HS-5 (cell line): ENCODE measurements at places on chromosomes 5 and 9.
A peak's percentile ranks its signal among the peaks of the same experiment; 100 is the strongest.

- no peak for DNase-seq
These were observed 28.8 kb downstream of the LPCAT1 start for GRCh38 chr5:1494780-1495524.

- DNase-seq, result no peak
These were observed 28.2 kb downstream of the RNF130 start for GRCh38 chr5:180043377-180043776.

GRCh38 chr5:43096916-43097315 is 23.8 kb upstream of the ZNF131 start:
- no peak for DNase-seq

GRCh38 chr5:132322266-132322665 is 28.1 kb downstream of the SLC22A4 start:
- DNase-seq, result no peak

DNA sequence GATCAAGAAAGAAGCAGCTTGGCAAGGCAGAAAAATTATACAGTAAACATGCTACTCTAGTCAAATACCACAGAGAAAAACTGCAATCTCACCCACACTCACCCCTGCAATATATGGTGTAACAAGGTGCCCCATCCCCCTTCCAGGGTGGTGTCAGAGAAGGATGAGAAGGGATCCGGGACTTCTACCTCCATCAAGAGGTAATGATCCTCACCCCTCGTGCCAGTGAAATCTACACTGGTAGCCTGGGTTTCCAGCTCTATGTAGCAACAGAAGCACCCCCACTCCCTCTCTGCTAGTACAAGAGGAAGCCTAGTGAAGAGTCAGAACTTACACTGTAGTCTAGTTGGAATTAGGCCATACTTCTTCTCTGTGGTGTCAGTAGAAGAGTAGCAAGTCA is 18.9 kb downstream of the SLCO4C1 start:
- DNase-seq, result no peak

- no peak for DNase-seq
These were observed 829.2 kb upstream of the DMAC1 start for GRCh38 chr9:8628791-8629190.

DNA sequence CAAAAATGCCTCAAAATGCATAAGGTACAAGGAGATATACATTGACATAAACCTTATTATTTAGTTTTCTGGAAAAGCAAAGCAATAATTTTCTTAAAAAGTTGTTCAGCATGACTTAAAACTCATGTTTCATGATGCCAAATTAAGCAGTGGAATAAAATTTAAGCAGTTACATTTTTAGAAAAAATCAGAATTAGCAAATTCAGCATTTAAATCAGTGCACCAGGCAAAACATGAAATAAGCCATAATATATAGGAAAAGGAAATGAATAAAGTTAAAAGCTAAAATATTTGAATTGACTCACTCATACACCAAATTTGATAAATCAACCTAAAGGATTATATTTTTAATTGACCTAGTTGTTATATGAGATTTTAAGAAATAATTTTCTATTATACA is 795.1 kb upstream of the CDH6 start:
- no peak for DNase-seq

- DNase-seq, result no peak
These were observed 69.9 kb downstream of the SEMA6A start for GRCh38 chr5:116504593-116505166.

DNA sequence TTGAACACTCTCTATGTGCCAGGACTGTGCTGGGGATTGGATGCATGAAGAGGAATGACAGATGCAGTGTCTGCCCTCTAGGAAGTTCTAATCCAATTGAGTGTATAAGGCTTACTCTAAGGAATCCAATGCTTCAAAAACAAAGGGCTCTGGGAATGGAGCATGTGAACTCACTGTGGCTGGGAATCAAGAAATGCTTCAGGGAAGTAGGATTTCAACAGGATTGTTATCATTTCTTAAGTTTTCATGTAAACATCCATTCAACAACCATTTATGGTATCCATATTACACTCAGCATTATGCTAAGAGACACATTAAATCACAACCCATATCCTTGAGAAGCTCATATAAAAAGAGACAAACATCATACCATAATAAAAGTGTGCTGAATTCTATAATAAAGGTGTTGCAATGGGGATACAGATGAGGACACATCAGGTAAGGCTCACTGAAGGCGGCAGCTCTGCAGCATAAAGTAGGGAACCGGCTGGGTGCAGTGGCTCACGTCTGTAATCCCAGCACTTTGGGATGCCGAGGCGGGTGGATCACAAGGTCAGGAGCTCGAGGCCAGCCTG is 11.3 kb downstream of the SIL1 start:
- DNase-seq, result no peak

DNA sequence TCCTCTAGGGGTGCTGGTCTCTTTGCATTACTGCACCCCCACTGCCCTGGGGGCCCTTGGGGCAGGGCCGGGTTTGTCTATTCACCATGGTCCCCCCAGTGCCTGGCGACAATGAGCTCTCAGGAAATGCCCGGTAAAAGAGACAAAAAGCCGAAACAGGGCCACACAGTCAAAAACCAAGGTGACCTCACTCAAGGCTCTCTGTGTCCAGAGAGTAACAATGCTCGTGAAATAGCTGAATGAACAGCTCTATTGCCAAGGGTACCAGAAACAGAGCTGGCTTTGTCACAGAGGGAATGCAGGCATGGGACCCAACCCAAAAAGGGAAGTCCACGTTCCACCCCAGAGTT is 16.0 kb downstream of the SH3PXD2B start:
- no peak for DNase-seq

- DNase-seq, result no peak
These were observed 3.4 kb downstream of the NOP16 start for GRCh38 chr5:176384991-176385390.

- DNase-seq, result no peak
These were observed 313.8 kb downstream of the CTNND2 start for GRCh38 chr5:11590475-11590874.

DNA sequence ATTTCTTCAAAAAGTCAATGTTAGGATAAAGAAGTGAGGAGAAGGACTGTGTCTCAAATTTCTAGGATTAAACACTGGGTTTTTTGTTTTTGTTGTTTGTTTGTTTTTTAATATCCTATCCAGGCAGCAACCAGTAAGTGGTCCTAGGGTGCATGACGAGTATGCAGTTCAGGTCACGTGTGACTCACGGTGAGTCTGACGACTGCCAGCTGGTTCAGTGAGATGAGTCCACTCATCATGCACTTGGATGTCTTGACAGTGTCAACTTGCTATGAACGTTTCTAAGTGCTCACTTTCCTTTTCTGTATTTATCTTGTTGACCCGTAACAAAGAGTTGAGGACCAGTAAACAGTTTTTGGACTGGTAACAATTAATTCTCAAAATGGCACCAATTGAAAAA is 32.7 kb downstream of the ATG10 start:
- peak; percentile 11 for DNase-seq

GRCh38 chr9:137456061-137456863 is 2.9 kb downstream of the NSMF start:
- DNase-seq, result no peak

DNA sequence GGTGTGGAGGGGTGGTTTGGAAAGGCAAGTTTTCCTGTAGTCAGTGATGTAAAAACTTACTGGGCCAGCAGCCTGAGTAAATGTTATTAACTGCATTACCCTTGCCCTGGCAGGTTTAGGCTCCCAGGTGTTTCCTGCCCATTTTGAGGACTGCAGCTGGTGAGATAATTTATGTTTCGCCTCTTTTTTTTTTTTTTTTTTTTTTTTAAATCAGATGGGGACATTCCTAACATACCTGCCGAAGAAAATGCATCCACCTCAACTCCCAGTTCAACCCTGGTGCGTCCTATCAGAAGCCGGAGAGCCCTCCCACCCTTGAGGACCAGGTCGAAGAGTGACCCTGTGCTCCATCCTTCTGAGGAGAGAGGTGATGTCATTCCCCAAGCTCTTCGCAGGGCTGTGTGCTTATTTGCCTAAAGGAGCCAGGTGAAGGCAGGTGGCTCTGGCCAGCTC is 60.6 kb downstream of the ENTREP1 start:
- no peak for DNase-seq

GRCh38 chr5:40666657-40667056 is 13.1 kb upstream of the PTGER4 start:
- no peak for DNase-seq

- DNase-seq, result no peak
These were observed 20.0 kb downstream of the TMEFF1 start for GRCh38 chr9:100492952-100493351.

DNA sequence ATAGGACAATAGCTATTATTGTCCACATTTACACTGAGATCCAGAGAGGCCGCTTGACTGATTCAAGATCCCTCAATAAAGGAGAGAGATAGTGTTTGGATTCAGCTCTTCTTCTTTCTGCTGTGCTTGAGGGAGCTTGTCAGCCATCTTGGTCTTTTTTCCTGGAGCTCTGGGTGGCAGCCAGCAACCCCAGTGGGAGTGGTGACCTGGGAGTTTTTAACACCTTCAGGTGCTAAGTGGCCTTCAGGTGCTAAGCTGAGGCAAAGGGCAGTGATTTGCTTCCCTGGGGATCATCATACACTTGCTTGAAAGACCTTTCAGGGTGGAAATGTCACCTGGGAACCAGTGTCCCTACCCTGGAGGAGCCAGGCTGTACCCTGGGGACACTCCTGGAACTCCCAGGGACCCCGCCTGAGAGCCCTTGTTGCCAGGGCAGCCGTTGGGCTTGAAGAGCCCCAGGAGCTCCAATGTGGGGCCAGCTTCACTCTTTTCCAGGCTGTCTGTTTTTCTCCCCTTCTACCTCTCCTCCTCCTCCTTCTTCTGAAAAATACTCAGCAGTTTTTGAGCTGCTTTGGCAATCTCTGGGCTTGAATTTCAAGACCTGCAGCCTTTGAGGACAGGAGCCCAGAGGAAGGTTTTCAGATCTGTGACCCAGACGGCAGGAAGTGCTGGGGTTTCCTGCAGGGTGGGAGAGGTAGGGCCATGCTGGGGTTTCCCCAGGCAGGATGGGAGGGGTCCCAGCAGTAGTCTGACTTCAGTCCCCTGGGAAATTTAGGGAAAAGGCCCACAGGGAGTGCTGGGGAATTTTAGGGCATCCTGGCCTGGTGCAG is 59.7 kb downstream of the FGF18 start:
- no peak for DNase-seq

GRCh38 chr9:123320814-123321213 is 35.2 kb upstream of the CRB2 start:
- DNase-seq, result no peak

GRCh38 chr9:97501972-97502221 is 431 bp downstream of the TMOD1 start:
- no peak for DNase-seq

- DNase-seq, result no peak
These were observed 8.6 kb downstream of the NOL6 start for GRCh38 chr9:33465096-33465495.

GRCh38 chr5:161009194-161009593 is 157.2 kb upstream of the ATP10B start:
- DNase-seq, result no peak

GRCh38 chr5:172281346-172281745 is 2.2 kb downstream of the UBTD2 start:
- no peak for DNase-seq

DNA sequence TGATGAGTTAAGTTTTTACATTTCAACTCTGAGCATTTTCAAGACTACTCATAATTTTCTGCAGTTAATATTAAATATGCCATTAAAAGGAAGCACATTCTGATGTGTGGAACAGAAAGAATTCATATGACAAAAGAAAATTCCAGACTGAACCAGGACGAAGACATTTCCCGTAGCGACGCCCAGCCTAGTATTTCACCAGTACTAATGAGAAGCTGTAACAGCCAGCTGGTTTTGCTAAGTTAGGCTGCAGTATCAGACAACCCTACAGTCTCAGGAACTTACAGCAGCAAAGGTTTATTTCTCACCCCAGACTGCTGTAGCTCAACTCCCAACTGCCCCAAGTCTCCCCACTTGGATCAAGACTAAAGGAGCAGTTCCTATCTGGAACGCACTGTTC is 91.6 kb downstream of the TMEM174 start:
- no peak for DNase-seq

DNA sequence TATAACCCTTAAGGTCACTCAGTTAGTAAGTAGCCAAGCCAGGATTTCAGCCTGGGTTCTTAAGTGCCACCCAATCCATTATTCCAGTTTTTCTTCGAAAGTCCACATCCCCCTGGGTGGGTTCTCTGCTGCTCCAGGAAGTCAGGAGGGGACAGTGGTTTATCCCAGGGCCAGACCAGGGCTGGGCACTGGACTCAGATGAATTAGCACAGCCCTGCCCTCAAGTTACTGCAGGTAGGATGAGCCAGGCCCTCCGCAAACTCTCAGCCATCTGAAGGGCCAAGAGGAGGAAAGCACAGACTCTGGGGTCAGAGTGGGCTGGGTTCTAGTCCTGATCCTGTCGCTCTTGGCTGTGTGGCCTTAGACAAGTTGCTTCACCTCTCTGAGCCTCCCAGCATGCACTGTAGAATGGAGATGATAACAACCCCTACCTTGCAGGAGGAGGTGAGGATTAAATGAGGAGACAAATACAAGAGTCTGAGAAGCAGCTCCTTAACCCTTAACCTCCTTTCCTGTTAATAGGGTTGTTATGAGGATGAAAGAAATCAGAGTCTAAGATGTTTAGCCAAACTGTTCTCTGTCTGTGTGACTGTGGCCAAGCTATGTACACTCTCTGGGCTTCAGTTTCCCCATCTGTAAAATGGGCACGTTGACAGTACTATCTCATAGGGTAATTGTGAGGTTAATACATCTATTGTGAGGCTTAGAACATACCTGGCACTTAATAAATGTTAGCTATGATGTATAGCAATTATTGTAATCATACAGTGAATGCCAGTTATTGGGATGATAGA is 6.8 kb upstream of the NEURL1B start:
- DNase-seq, result no peak

GRCh38 chr9:73532985-73533384 is 381.3 kb downstream of the ANXA1 start:
- no peak for DNase-seq

GRCh38 chr5:36730537-36731216 is 124.3 kb downstream of the SLC1A3 start:
- DNase-seq, result no peak

- no peak for DNase-seq
These were observed 58.1 kb downstream of the ZNF474 start for GRCh38 chr5:122187426-122187825.

- DNase-seq, result no peak
These were observed 1556.8 kb downstream of the EFNA5 start for GRCh38 chr5:106113922-106114321.

GRCh38 chr9:107177243-107177839 is 105.7 kb upstream of the RAD23B start:
- no peak for DNase-seq

GRCh38 chr5:136686192-136686872 is 321.0 kb upstream of the TRPC7 start:
- DNase-seq, result no peak

GRCh38 chr5:16889203-16889971 is 46.7 kb downstream of the MYO10 start:
- DNase-seq, result peak; percentile 69

GRCh38 chr5:113252066-113252465 is 182.7 kb downstream of the TSSK1B start:
- DNase-seq, result no peak
